Gastroesophageal sphincter (tissue), 4 donors: ENCODE measurements at places on chromosomes 16 and 17.

- ATAC-seq = no peak
Observed at GRCh38 chr16:67605641-67606040, 39.3 kb upstream of the CARMIL2 start.

DNA sequence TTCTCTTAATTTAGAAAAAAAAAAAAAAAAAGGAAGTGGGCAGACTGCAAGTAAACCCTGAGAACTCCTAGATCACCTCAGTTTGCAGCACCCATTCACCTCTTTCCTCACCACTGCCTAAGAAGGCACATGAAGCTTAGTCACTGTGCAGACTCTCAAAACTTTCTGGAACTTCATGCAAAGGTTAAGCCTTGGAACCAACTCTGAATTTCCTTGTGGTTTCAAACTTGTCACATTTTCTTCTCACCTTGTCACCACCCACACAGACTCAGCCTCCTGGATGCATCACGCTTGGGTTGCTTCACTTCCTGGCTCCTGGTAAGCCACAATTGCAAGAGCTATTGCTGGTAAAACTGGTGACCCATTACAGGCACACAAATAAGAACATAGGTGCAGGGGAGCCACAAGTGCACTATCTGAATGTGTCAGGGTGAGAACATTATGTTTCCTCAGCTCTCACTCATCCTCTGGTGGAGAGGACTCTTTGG is 15.0 kb upstream of the CPD start:
- ATAC-seq = peak; percentile 80

DNA sequence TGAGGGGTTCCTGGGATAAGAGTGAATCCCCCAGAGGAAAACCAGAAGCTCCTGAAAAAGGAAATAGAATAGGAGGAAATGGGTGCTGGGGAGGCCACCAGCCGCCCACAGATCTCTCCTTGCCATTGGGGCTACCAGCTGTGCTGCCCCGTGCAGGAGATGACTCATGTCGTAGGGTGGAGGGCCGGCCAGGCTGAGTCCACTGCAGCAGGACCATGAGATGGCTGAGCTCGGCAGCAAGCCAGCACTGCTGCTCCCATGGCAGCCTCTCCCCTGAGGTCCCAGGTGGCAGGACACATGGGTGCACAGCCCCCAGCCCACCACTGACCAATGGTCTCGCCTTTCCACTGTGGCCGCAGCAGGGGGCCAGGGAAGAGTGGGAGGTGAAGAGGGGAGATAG is 95.5 kb downstream of the GNAO1 start:
- ATAC-seq = no peak

- ATAC-seq = no peak
Observed at GRCh38 chr16:81550432-81550808, 105.8 kb downstream of the CMIP start.

- ATAC-seq = no peak
Observed at GRCh38 chr16:65476448-65476955, 354.6 kb upstream of the CDH11 start.

DNA sequence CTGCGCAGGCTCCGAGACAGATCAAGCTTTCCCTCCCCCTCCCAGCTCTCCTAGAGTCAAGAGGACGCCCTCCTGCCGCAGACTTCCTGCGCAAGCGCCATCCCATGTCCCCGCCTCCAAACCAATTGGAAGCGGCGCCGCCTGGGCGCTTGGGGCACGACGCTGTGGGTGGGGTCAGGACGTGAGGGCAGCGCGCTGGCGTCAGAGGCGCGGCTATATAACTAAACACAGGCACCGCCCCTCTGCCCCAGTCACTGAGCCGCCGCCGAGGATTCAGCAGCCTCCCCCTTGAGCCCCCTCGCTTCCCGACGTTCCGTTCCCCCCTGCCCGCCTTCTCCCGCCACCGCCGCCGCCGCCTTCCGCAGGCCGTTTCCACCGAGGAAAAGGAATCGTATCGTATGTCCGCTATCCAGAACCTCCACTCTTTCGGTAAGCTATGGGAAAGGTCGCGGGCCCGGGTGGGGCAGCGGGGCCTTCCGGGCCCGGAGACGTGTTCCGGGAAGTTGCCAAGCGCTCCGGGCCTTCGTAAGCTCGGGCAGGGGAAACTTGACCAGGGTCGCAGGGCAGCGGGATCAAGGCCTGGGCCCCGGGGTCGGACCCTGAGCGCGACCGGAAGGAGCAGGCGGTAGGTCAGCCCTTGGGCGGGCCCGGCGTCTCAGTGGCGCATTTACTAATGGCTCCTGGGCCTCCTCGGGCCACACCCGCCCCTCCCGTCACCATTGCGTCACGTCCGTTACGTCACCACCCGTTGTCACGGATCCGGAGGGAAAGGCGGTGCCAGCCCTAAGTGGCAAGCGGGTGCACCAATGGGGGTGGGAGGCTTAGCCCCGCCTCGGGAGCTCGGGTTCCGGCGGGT is at the start of gene EIF1:
TSS of gene EIF1 (plus strand) at position 245 of the 856 bp plus-strand sequence. CDS start at position 399, 154 bp downstream.
- ATAC-seq = peak; percentile 90
